ENCODE measurements at places on chromosomes 2 and 18.

GRCh38 chr2:42767899-42768705 lies 4.2 kb upstream of the OXER1 start:
- no peak for DNase-seq

DNA sequence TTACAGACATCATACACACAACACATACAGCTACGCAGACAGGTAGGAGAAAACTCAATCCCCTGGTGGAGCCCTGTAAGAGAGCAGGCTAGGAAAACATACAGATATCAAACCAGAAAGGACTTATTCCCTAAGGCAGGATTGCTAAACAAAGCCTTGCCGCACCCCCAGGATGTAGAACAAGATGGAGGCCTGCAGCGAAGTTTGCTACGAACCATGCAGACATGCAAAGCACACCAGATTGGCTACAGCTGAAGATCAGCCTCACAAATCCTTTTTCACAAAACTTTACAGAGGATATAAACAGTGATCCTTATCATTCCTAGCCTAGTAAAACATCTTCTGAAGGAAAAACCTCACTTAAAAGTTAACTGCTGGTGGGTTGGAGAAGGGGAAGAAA lies 28.3 kb downstream of the C18orf54 start:
- DNase-seq, result no peak

DNA sequence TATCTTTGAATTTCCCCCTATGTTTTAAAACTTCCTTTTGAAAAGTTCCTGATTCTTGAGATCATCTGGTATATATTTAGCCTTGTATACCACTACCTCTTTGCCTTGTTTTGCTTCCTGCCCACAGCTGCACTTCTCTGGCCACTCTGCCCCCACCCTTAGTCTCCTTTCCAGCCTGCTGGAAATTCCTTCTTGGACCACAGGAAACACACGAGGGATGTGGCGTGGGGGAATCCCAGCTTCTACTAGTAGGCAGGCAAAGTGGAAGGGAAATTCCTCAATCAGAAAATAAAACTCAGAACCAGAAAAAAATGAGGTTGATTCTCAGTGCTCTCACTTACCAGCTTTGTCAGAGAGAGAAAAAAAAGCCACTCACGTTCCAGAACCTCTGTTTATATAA lies 13.4 kb downstream of the IL18RAP start:
- DNase-seq, result no peak

DNA sequence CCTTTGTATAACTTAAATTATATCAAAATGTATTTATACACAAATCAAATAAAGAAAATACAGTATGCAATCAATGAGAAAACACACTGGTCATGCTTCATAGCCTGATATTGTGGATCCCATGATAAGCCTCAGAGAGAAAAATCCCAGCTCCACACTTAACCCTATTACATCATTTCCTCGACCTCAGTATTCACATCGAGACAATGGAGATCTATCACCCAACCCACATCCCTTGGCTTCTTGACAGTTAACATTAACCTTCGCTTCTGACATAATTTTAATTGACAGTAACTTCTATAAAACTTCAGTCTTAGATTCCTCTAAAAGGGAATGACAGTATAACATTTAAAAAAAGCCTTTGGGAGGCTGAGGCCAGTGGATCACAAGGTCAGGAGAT lies 11.6 kb downstream of the TMX3 start:
- DNase-seq, result no peak

DNA sequence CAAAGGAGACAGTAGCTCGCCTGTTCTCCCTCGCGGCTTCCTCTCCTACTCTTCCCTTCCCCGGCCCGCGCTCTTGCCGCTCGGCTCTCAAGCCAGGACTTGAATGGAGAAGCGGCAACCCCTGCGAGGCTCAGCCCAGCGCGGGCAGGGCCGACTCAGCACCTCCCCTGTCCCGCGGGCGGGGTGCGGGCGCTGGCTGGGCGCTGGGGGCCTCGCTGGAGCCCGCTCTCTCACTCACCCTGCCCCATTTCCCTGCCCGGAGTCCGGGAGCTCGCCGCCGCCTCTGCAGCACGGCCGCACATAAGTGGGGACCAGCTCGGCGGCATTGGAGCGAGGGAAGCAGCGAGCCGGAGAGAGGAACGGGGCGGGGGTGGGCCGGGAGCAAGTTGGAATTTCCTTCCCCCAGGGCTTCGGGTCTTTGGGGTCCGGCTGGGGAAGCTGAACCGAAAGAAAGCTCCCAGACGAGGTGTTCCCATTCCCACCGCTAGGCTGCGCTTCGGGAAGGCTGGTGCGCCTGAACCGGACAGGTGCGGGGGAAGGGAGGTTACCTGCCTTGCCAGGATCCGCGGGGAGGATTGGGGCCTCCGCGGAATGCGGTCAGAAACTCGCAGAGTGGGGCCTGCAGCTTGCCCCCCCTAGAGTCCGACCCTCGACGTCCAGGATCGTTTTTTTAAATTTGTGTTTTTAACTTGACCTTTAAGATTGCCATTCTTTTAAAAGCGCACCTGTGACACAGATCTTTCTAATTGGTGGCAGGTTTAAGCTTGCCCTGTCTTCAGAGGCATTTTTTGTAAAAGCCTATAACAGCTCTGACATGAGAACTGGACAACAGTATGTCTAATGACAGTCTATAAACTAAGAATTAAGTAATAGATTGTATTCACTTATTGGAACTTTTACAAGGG lies at the start of gene COBLL1:
Gene COBLL1, minus strand, starts transcription at position 105 of the 905 bp plus-strand sequence. CDS start 627 bp downstream, outside the sequence.
- DNase-seq, result no peak

GRCh38 chr2:152617456-152618192 lies 99.6 kb downstream of the PRPF40A start:
- no peak for DNase-seq

- DNase-seq, result no peak
Observed at GRCh38 chr2:171389780-171390179, 44.0 kb downstream of the METTL8 start.

DNA sequence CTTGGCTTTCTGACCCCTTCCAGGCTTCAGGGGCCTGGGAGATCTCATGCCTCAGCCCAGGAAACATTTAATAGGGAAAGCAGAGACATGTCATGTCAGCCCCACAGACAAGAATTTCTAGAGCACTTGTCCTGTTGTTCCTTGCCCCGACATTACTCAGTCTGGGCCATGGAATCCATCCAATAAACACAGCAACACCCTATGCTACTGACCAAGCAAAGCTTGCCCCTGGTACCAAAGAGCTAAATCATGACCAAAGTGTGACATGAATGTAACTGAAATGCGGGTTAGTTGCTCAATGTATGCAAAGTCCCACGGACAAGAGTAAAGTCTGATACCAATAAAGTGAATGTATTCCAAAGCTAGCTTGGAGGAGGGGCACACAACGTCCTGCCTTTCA lies 35.1 kb downstream of the EHD3 start:
- no peak for DNase-seq

- no peak for DNase-seq
Observed at GRCh38 chr2:105822186-105822585, 77.5 kb downstream of the NCK2 start.

GRCh38 chr18:58025205-58025604 lies 18.8 kb upstream of the NEDD4L start:
- no peak for DNase-seq

- no peak for DNase-seq
Observed at GRCh38 chr2:189254268-189254883, 74.8 kb upstream of the COL5A2 start.

DNA sequence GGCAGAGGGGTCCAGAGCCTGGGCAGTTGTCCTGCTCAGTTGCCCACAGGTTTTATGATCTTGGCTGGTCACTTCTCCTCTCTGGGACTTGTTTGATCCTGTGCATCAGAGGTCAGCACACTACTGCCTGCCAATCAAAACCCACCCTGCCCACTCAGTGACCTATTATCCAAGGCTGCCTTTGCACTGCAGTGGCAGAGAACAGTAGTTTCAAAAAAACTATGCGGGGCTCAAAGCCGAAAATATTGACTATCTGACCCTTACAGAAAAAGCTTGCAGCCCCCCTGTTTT lies 218.2 kb downstream of the CYP26B1 start:
- no peak for DNase-seq

DNA sequence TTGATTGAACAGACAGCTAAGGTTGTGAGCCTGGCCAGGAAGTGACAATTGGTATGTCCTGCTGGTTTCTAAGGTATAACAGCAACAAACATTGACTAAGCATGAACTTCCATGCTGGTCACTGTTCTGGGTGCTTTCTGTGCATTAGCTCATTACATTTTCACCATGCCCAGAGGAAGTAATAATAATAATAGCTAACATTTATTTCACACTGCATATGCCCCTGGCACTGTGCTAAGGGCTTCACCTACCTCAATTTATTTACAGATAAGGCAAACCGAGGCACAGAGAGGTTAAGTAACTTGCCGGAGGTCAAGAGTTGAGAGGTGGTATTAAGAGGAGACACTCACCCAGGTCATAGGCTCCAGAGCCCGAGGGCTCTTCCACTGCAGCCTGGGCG lies 113.6 kb downstream of the PDCL3 start:
- no peak for DNase-seq

GRCh38 chr18:25795213-25795612 lies 295.2 kb downstream of the SS18 start:
- DNase-seq, result no peak

DNA sequence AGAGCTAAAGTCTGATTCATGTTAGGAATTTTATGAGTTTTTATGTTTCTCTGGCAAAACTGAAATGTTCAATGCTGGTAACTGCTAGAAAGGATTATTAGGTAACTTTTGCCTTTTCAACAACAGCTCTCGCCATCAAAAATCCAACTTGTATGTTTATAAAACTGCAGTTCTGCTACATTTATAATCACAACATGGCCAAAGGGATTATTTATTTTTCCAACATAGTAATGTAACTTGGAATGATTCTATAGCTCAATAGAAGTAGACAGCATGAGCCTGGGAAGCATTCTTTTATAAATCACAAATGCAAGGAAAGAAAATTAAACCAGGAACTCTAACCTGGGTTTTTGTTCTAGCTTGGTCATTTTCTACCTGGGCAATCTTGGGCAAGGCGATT lies 470.9 kb downstream of the TGIF1 start:
- no peak for DNase-seq

- no peak for DNase-seq
Observed at GRCh38 chr2:26481706-26482105, 3.8 kb upstream of the OTOF start.

GRCh38 chr2:67240507-67240906 lies 156.6 kb upstream of the ETAA1 start:
- no peak for DNase-seq

DNA sequence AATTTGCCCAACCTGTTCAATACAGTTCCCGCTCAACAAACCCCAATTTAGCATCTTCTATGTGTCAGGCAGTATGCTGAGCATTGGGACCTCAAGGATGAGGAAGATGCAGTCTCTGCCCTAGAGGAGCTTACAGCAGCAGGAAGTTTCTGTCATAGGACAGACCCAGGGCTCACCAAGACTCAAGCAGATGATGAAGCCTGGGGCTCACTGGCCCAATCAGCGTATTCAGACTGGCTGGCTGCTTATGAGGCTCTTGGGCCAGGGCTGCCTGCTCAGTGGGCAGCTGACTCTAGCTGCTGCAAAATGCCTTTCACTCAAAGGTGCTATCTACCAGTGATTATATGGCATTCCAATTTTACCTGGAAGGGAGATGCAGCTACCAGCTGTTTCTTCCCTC lies 2.1 kb downstream of the FAM178B start:
- DNase-seq, result no peak

DNA sequence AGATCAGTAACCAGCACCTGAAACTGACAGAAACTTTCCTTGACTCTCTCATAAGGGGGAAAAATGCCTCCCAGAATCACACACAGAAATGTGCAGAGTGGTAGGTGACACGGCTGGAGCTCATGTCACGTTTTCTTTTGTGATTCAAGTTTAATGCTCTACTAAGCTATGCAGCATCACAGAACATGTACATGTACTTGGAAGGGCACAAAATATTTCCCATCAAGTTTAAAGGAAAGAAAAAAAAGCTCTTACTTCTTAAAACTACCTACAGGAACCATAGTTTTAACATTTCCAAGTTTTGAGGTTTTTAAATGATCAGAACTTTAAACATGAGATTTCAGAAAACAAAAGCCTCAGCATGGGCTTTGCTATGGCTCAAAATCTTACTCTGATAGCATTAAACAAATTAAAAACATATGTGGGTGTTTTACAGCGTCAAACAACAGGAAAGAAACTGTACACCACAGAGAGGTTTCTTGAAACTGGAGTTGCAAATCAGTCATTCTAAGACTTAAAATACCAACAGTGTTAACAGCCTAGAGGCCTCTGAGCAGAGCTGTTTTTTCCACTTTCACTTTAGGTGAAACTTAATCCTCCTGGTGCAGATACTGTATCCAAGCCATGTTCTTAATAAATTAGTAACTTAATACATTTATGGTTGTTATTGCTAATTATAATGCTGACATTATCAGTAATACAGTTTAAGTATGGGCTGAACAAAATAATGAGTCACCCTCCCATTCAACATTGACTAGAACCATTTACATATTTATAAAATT lies 30.1 kb downstream of the MBP start:
- DNase-seq, result no peak

- DNase-seq, result no peak
Observed at GRCh38 chr2:62265106-62265505, 69.2 kb downstream of the B3GNT2 start.

- DNase-seq, result no peak
Observed at GRCh38 chr2:112474844-112475486, 7.0 kb upstream of the TTL start.

DNA sequence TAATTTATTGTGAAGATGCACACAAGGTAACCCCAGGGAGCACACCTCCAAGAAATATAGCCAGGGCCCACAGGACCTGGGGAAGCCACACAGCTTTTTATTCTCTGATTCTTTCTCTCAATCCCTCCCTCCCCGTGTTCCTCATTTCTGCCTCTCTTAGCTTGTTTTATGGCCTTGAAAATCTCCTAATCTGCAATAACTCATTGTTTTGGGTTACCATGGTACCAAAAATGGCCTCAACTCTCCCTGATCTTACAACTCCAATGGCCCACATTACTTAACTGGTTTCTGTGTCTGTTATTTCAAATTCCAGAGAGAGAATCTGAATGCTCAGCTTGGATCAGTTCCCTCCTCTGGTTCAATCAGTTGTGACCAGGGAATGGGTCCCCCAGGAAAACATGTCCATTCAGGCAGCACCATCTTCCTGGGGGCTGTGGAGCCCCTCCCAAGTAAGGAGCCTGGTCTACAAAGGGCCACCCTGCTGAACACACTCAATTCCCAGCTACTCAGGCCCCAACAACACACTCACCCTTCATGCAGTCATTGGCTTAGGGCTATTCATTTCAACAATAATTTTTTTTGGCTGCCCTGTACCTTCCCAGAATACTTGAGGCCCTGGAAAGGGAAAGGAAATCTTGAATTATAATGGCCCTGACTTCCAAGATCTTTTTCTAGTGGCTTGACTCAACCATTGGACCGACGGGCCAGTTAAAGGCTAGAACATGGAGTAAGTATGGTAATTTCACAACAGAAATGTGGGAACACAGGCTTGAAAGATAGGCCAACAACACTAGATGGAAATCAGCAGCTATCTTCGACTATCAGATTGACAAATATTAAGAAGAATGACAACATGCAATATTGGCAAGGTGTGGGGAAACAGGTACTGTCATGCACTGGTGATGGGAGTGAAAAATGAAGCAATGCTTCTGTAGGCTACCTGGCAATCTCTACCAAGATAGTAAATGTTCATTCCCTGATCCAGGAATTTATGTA lies 41.6 kb upstream of the ST3GAL5 start:
- no peak for DNase-seq
